ENCODE measurements at places on chromosomes 2 and 18.
A peak's percentile ranks its signal among the peaks of the same experiment; 100 is the strongest.

DNA sequence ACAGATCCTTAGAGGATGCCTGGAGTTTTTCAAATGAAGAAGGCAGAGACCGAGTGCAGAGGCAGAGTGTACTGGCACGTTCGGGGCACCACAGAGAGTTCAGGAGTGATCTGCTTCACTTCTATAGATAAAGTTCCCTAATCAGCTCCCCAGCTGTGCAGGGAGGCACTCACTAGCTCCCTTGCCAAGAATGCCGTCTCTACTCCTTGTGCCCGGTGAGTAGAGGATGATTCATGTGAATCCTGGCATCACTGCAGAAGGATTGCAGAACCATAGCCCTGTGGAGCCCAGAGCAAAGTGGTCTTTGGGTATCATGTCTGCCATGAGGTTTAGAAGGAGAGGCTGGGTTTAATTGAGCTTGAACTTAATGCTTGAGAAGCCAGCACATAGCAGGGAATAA lies 510.1 kb upstream of the RAB6C start:
- no peak for DNase-seq

GRCh38 chr2:145723872-145724271 lies 1204.0 kb upstream of the ZEB2 start:
- DNase-seq, result no peak

DNA sequence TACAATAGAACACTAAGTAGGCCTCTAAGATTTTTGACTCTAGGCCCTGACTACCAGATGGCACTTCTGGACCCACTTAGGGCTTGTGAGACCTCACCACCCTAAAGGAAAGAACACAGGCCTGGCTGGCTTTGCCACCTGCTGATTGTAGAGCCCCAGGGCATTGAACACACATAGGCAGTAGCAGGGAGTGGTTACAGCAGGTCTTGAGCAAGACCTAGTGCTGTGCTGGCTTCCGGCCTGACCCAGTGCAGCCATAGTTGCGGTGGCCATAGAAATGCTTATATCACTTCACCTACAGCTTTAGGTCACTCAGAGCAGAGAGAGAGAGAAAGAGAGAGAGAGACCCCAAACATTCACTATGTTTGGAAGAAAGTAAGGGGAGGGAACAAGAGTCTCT lies 223.2 kb downstream of the LRATD1 start:
- DNase-seq, result no peak

DNA sequence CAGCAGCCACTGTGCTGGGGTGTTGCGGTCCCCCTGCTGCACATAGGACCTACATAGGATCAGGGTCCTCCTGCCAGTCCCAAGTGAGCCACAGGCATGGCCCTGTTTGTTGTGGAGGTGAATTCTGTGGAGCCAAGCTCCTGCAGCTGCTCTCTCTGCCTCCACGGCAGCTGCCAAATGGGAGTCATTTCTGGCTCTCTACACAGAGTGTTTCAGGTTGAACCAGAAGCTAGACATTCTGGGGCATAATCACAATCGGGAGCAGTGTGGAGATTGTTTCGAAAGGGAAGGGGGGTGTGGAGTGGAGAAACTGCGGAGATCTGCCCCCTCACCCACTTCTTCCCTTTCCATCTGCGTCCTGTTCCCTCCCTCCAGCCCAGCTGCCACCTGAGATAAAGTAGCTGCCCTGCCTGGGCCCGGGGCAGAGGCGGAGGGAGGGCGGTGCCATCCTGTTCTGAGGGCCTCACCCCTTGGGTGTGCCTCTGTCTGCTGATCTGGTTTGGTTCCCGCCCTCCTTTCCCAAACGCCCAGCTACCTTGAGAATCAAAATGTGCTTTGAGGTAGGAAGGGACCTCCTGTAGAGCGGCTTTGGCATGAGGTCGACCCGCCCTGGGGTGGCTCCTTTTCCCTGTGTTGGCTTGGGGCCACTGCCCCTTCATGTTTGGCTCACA lies 139.4 kb downstream of the WDSUB1 start:
- DNase-seq, result no peak

DNA sequence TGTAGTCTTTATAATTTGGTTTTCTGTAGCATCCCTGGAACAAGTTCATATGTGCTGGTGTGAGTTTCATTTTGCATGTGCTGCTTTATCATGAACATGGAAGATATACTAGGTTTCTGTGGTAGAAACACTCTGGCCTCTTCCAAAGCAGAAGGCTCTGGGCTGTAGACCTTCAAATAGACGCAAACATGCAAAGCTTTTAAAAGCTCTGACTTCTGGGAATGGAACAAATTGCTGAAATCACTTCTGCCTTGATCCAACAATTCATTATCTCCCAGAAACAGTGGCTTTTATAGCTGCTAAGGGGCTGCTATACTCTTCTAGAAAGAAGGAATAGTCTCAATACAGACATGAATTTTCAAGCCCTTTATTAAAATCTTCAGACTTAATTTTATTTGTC lies 382.2 kb downstream of the LRP1B start:
- no peak for DNase-seq

GRCh38 chr2:203340791-203341487 lies 12.7 kb downstream of the ABI2 start:
- DNase-seq, result peak; percentile 43
